ENCODE measurements at places on chromosomes 11 and 22.

DNA sequence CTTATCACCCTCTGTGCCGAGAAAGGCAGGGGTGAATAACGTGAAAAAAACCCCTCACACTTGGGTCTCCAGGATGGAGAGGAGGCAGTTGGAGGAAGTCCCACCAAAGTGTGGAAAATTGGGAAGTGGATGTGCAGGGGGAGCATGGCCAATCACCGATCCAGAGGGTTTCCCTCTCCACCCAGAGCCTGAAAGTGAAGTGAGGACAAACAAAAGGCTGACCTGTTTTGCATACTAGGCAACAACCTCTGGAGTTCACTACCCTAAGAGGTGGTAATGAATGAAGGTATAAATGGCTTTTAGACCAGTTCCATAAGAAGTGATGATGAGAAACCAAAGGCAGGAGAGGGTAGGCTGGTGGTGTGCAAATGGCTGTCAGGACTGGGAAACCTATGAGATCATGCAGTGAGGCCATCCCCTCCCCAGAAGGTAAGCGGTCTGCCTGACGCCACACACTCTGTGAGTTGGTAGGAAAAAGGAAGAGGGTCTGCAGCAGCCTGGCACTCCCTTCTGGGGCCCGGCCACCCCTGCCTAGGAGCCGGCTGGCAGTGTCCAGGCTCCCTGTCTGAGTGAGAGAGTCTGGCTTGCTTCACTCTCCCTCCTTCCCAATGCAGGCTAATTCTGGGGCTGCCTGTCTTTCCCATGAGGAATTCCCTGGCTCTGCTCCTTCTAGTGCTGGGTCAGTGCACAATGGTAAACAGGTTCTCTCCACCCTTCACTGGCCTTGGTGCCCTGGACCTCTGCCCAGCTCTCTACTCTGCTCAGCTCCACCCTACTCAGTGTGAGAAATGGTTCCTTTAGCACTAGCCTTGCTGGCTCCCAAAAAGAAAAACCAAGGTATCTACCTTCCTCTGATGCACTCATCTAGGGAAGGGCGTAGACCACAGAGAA lies 15.6 kb downstream of the TBC1D10A start:
- DNase-seq = no peak

GRCh38 chr22:50189849-50190181 lies 4.1 kb downstream of the TRABD start:
- no peak for DNase-seq

GRCh38 chr22:17492247-17492646 lies 71.1 kb upstream of the SLC25A18 start:
- DNase-seq = no peak

DNA sequence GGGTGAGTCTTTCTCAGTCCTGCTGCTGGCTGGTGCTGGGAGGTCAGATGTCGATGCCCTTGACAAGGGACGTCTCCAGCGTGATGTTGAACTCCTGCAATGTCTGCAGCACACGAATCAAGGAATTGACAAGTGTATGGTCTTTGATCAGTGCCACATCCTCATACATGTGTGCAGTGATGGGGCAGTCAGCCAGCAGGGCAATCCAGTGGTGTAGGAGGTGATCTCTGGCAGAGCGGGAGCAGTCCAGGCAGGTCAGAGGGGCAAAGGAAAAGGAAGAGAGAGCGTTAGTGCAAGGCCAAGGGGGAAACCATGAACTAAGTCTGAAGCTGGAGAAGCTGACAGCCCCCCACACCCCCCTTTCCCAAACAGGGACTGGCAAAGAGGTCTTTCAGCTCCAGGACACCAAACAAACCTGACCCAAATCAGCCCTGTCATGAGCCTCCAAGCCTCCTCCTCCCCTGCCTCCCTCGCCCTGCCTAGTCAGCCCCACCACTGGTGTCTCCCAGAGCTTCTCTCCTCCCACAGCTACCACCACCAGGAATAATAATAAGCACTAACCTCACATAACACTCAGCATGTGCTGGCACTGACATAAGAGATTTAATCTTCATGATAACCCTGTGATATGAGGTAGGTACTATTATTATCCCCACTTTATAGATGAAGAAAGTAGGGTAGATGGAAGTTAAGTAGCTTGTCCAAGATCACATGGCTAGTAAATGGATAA lies 48.4 kb upstream of the SCUBE2 start:
- DNase-seq = no peak

DNA sequence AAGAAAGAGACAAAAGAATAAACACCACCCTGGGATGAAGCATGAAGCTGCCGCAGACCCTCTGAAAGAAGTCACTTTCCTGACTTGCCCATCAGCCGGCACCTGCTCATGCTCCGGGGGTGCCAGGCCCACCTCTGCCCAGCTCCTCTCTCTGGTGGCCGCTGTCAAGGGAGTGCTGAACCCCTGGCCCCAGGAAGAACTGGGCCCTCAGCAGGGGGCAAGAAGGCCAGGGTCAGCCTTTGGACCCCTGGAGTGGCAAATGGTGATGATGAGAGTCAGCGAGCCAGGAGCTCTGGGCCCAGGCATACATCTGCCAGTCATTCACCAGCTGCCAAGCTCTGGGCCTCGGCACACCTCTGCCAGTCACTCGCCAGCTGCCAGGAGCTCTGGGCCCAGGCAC lies 17.4 kb downstream of the TTLL8 start:
- no peak for DNase-seq

GRCh38 chr22:30252411-30253204 lies 6.0 kb upstream of the LIF start:
- DNase-seq = no peak

GRCh38 chr22:34943830-34944229 lies 122.1 kb upstream of the ISX start:
- no peak for DNase-seq

- no peak for DNase-seq
Observed at GRCh38 chr22:48955351-48956311, 872.0 kb downstream of the BRD1 start.

DNA sequence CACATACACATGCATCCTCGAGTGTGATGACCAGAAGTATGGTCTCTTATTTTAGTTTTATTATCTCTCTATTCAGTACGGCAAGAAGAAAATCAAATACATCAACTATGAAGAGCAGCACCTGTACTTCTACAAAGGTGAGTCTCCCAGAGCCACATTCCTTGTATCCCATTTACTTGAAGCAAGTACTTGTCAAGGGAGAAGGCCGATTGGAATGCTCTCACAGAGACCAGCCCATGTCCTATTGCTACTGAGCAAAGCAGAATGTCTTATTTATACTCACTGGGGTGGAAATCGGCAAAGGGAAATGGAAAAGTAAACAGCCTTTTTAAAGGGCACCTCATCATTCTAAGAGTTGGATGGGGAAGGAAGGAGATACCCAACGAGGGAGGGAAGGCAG lies 72.6 kb upstream of the OR5AK2 start:
- no peak for DNase-seq

DNA sequence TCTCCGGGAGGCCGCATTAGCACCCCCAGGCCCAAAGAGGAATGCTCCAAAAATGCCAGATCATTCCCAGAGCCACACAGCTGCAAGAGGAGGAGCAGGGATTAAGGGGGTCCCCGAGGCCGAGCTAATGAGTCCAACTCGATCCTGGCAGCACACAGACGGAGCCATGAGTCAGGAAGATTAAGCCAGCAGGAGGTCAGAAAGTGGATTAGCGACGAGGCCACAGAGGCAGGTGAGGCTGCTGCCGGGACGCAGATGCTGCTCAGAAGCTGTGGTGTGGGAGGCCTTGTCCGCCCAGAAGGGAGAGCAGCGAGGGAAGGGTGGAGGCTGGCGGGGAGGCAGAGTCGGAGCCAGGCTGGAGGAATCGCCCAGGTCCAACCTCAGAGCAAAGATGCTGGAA lies 120.5 kb downstream of the SHANK2 start:
- DNase-seq = no peak

- no peak for DNase-seq
Observed at GRCh38 chr22:46770726-46771125, 8.3 kb downstream of the TBC1D22A start.

GRCh38 chr22:50169774-50170341 lies 673 bp upstream of the PANX2 start:
- DNase-seq = peak; percentile 49

DNA sequence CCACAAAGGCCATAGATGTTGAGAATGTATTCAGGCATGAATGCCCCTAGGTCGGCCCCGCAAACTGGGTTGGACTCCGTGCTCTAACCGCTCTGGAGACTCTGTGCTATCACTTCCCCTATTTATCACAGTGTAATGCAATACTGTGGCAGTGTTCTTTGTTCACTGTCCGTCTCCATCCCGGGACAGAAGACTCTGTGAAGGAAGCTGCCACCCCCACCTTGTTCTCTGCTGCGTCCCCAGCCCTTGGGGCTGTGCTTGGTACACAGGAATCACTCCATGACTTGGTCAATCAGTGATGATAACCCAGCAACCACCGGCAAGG lies 57.6 kb downstream of the TSPAN18 start:
- DNase-seq = no peak

- DNase-seq = no peak
Observed at GRCh38 chr11:15819679-15820286, 536.6 kb downstream of the SOX6 start.

- no peak for DNase-seq
Observed at GRCh38 chr11:34359548-34359891, 1.7 kb upstream of the ABTB2 start.

DNA sequence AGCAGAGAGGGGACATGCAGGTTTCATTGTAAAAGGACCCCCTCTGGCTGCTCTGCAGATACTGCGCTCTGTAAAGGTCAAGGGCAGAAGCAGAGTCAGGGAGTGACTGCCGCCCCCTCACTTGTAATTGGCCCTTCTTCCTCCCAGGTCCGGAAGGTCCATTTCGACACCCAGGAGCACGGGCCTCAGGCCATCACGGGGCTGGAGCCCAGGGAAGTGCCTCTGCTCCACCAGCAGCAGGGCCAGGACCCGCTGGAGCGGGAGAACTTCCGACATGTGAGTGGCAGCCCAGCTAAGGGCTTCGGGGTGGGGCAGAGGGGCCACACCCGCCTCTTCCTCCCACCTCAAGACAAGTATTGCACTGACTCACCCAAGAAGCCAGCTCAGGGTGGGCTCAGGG lies 24.0 kb upstream of the LRRC10B start:
- no peak for DNase-seq
